ENCODE measurements at places on chromosomes 13 and 19.

DNA sequence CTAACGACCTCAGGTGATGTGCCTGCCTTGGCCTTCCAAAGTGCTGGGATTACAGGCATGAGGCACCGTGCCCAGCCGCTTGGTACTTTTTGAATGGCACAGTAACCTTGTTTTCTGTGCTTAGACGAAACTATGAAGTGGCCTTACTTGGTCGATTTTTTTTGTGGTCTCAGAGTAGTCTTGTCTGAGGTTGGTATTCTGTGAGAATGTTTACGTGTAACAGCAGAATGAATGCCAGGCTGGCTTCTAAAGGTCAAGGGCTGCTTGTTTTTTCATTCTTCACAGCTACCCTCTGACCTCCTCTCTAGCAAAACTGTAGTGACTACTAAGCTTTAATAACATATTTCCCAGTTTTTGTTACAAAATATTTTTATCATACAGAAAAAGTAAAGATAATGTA, 313.3 kb downstream of the GPC6 start:
- H3K27ac ChIP-seq = peak overlapping the region; percentile 63
- H3K4me1 ChIP-seq = peaks cover 21% of the 10 kb centered on the region
- no peak for DNase-seq
- H3K4me3 ChIP-seq = no peak overlapping the region
- H3K27me3 ChIP-seq = no peaks in the 10 kb centered on the region
- H3K36me3 ChIP-seq = no peaks in the 10 kb centered on the region

GRCh38 chr19:23908165-23908564, 6.5 kb upstream of the ZNF726 start:
- H3K27ac ChIP-seq = no peak overlapping the region
- no peak for DNase-seq
- H3K4me1 ChIP-seq = no peaks in the 10 kb centered on the region
- no peaks in the 10 kb centered on the region for H3K27me3 ChIP-seq

DNA sequence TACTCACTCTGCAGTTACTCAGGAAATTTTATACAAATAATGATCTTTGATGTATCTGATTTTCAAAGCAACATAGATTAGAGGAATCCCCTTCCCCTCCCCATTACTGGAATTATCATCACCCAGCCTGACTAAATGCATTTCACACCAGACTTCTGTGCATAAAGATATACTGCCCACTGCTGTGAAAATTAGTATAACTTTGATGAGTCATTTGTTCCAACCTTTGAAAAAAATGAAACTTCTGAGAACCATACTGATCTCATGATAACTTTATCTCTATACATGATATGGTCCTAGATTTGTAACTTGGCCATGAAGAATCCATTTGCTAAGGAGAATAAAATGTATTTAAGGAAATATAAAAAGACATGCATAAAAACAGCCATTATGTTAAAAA, 63.9 kb downstream of the GPC6 start:
- H3K4me1 ChIP-seq = peaks cover 16% of the 10 kb centered on the region
- H3K27ac ChIP-seq = no peak overlapping the region
- no peaks in the 10 kb centered on the region for H3K36me3 ChIP-seq
- H3K27me3 ChIP-seq = no peaks in the 10 kb centered on the region
- DNase-seq = no peak

- no peak overlapping the region for H3K4me3 ChIP-seq
- no peak overlapping the region for H3K27ac ChIP-seq
- H3K36me3 ChIP-seq = no peaks in the 10 kb centered on the region
- H3K4me1 ChIP-seq = no peaks in the 10 kb centered on the region
- H3K27me3 ChIP-seq = peaks cover 17% of the 10 kb centered on the region
Observed at GRCh38 chr13:108102771-108103170, 112.6 kb downstream of the LIG4 start.

- H3K4me3 ChIP-seq = no peak overlapping the region
- no peak for DNase-seq
- H3K27ac ChIP-seq = peak overlapping the region; percentile 23
- peaks cover 15% of the 10 kb centered on the region for H3K36me3 ChIP-seq
- no peaks in the 10 kb centered on the region for H3K27me3 ChIP-seq
Observed at GRCh38 chr19:16200038-16201010, 2.6 kb downstream of the AP1M1 start.

GRCh38 chr13:46556418-46556779, 3.4 kb downstream of the LRCH1 start:
- no peaks in the 10 kb centered on the region for H3K27me3 ChIP-seq
- H3K4me3 ChIP-seq = no peak overlapping the region
- DNase-seq = no peak
- no peaks in the 10 kb centered on the region for H3K36me3 ChIP-seq
- peaks cover 31% of the 10 kb centered on the region for H3K4me1 ChIP-seq
- H3K27ac ChIP-seq = no peak overlapping the region

DNA sequence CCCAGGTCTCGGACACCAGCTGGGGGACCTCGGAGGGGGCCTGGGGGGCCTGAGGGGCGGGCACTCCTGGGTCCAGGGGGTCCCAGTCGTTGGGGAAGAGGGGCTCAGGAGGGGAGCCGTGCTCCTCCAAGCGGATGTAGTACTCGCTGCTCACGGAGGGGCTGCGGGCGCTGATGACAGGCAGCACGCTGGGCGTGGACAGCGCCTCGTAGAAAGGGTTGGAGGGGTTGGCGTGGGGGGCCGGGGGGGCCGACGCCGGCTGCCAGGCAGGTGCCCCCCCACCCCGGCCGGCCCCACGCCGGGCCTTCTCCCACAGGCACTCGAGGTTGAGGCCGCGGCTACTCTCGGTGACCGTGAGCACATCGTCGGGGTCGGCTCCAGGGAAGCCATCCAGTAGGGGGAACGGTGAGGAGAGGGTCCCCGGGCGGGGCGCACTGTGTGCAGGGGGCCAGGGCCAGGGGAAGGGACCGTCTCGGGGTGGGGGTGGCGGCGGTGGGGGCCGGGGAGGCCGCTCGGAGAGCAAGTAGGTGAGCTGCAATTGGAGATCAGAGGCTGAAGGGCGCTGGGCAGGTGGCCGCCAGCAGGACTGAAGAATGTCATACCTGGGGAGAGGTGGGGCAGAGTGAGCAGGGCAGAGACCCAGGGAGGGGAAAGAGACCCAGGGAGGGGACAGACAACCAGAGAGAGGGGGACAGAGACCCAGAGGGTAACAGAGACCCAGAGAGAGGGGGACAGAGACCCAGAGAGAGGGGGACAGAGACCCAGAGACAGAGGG, 12.1 kb downstream of the LMTK3 start:
- no peak overlapping the region for H3K4me3 ChIP-seq
- DNase-seq = no peak
- H3K4me1 ChIP-seq = peaks cover 16% of the 10 kb centered on the region

GRCh38 chr13:28470296-28470695, 24.6 kb downstream of the FLT1 start:
- H3K36me3 ChIP-seq = no peaks in the 10 kb centered on the region
- no peak overlapping the region for H3K4me3 ChIP-seq
- H3K27me3 ChIP-seq = no peaks in the 10 kb centered on the region
- H3K27ac ChIP-seq = no peak overlapping the region
- DNase-seq = no peak
- H3K4me1 ChIP-seq = peaks cover 4% of the 10 kb centered on the region

DNA sequence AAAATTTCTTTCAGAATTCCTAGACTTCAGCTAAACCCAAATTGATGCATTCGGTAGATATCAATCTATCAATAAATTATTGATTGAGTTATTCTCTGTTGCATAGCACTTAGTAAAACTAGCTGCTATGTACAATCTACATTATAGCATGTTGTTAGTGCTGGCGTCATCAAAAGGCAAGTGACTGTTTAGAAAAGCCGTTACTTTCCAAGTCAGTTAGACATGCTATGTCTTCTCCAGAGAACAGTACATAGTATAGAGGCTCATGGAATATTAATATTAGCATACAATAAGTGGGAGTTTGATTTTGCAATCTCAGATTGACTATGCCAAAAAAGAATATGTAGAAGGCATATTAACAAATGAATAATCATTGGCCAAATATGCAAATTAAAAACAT, 165.6 kb downstream of the DCT start:
- H3K27ac ChIP-seq = no peak overlapping the region
- DNase-seq = no peak
- H3K4me3 ChIP-seq = no peak overlapping the region
- peaks cover 3% of the 10 kb centered on the region for H3K36me3 ChIP-seq
- H3K27me3 ChIP-seq = no peaks in the 10 kb centered on the region

- no peak for DNase-seq
- H3K36me3 ChIP-seq = peaks cover 5% of the 10 kb centered on the region
- H3K27me3 ChIP-seq = no peaks in the 10 kb centered on the region
- peak overlapping the region; percentile 35 for H3K27ac ChIP-seq
- no peak overlapping the region for H3K4me3 ChIP-seq
Observed at GRCh38 chr13:66014771-66015170, 1215.4 kb downstream of the PCDH9 start.

DNA sequence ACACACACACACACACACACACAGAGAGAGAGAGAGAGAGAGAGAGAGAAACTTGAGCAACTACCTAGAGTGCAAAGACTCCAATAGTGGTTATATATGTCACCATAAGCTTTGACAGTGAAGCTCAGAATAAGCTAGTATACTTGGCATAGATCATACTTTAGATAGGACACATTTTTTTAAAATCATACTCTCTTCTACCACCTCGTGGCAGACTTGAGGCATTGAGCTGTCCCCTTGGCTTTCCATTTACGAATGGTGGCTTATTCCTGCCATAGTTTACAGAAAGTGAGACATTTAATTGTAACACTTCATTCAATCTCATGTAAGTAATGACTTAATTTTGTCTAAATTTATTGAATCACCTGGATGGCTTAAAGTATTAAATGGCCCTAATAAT, 108.2 kb downstream of the EDNRB start:
- no peak overlapping the region for H3K4me3 ChIP-seq
- no peaks in the 10 kb centered on the region for H3K4me1 ChIP-seq
- no peak overlapping the region for H3K27ac ChIP-seq
- H3K36me3 ChIP-seq = no peaks in the 10 kb centered on the region

GRCh38 chr19:47891622-47891922, 5.5 kb upstream of the SULT2A1 start:
- H3K27me3 ChIP-seq = peaks cover 4% of the 10 kb centered on the region
- no peak overlapping the region for H3K4me3 ChIP-seq
- no peaks in the 10 kb centered on the region for H3K36me3 ChIP-seq
- H3K27ac ChIP-seq = no peak overlapping the region

DNA sequence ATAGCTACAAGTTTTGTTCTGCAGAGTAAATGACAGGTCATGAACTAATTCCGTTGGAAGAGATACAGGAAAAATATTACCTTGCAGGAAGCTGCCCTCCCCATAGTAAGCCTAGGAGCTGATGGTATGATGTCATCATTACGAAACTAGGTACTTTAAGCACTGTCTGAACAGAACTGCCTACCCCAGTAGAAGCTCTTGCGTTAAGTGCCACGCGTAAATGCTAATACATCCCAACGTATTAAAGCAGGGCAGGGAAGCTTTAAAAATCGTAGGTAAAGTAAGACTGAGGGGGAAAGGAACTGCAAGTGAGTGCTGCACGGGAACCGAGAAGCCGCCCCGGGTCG, 572 bp downstream of the UGGT2 start:
- H3K4me1 ChIP-seq = peaks cover 13% of the 10 kb centered on the region
- H3K4me3 ChIP-seq = peak overlapping the region; percentile 88
- H3K27ac ChIP-seq = peak overlapping the region; percentile 86
- H3K36me3 ChIP-seq = no peaks in the 10 kb centered on the region
- DNase-seq = no peak
- H3K27me3 ChIP-seq = peaks cover 20% of the 10 kb centered on the region

- H3K36me3 ChIP-seq = peaks cover 20% of the 10 kb centered on the region
- peaks cover 26% of the 10 kb centered on the region for H3K4me1 ChIP-seq
- H3K4me3 ChIP-seq = no peak overlapping the region
Observed at GRCh38 chr19:34193876-34194275, 21.6 kb downstream of the LSM14A start.
